ENCODE measurements at places on chromosomes 3 and 15.
A peak's percentile ranks its signal among the peaks of the same experiment; 100 is the strongest.

DNA sequence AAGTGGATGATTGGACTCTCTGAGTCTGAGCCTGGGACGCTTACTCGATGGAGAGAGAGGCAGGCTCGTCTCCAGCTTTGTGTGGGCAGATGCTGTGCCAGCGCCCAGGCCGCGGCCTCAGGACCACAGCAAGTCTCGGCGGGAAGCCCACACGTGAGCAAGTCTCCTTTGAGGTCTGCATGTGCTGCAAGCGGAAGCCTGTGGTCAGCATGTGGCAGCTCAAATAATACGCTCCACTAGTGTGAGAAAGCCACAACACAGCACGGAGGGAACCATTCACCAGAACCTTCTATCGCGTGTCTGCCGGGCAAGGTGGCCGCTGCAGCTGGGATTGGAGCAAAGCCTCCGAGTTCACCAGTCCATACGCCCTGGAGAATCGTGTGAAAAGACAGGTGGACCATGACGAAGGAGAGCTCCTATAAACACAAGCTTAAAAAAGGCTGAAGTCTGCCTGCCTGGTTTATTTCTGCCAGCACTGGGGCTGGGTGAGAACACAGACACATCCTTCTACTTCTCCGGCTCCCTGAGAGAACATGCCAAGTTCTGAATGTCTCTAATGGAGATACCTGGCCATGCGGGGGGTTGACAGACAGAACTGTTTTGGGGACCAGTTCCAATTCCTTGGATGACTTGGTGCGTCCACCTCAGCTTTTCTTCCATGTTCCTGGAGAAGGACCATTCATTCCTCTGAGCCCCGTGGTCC lies 82.0 kb upstream of the LRIG1 start:
- peak; percentile 72 for DNase-seq

- DNase-seq = no peak
Measured at GRCh38 chr3:56802378-56802745, 613 bp upstream of the ARHGEF3 start.

DNA sequence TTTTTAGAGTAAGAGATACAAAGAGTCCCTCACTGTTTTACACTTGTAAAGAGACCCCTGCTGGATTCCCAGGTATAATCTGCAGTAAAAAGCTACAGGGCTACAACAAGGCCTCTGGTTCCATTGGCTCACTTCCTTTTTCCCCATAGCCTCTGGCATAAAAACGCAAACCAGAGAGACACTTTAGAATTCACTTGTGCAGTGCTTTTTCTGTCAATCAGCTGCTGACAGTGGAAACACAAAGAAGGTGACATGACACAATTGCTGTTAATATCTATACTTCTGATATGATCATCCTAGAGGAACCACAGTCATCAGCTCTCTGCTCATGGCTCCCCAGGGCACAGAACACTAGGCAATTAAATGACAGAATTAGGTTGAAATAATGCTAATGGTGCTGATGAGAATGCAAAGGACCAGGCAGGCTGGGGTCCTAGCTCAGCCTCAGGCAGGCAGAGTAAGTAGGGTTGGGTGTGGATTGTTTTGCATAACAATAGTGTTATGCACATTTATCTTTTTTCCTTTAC lies 667.9 kb upstream of the CFAP20DC start:
- DNase-seq = no peak

DNA sequence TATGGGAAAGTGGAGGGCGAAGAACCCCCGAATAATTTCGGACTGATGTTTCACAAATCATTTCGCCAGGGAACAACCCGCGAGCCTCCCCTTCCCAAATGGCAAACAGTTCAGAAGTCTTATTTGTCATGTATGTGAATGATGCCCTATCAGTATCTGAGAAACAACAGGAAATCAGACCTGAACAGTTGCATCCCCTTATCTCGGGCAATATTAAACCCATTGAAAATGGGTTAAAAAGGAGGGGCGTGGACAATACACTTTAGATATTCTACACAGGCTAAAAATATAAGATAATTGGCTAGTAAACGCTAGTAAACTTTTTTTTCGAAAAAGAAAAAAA lies 1003.3 kb upstream of the NR2F2 start:
- no peak for DNase-seq

GRCh38 chr3:121869736-121870135 lies 24.5 kb upstream of the SLC15A2 start:
- no peak for DNase-seq

- DNase-seq = no peak
Measured at GRCh38 chr15:88878720-88879184, 16.6 kb downstream of the HAPLN3 start.

DNA sequence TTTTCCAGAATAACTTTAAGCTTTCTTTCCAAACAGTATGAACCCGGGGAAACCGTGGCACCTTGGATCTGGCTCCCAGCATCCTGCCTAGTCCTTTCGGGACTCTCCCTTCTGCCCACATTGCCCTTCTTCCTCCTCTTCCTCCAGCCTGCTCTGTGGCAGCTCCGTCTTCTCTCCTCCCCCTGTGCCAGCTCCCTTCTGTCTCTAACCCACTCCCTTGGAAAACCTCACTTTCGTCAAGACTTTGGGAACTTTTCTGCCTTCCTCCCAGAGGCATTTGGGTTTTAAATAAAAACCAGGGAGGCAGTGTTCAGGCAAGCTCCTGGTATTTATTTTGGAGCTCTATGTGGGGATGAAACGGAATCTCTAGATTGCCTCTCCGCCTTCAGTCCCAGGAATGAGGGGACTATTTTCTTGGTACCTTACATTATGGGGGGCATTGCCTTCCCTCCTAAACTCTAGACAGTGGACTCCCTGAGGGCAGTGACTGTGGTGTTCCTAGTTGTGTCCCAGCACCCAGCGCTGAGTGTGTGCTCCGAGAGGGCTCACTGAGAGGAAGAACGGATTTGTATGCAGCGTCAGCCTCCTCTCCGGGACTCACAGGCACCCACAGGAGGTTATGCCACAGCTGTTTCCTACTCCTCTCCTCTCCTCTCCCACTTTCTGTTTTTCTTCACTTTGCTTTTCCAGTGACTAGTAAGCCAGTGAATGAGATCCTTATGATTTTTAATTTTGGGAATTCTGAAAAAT lies 105.4 kb upstream of the MRPS22 start:
- no peak for DNase-seq

DNA sequence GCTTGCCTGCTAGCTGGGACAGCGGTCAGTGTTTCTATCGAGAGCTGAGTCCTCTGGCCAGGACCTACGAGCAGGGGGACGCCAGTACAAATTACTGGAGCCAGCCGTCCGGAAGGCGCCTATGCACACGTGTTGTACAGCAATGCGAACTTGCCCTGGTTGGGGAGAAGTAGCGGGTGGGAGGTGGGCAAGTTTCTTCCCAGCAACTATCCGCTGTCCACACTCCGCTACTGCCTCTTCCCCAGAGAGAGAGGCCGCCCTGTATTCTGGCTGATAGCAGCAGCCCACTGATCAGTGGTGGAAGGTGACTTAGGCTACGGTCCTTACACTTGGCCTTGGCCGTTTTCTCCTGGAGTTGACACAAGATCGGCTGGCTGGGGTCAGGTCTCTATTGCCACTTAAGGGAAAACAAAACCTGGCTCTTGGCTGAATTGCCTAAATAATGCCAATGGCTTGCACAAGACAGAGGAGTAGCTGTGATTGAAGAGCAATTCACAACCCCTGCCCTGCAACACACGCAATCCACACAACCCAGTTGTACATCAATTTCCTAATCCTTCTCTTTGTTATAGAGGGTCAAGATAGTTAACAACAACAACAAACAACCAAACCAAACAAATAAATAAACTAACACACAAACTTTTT lies 12.8 kb upstream of the SHC4 start:
- DNase-seq = no peak

GRCh38 chr3:61483997-61484396 lies 77.4 kb upstream of the PTPRG start:
- no peak for DNase-seq

DNA sequence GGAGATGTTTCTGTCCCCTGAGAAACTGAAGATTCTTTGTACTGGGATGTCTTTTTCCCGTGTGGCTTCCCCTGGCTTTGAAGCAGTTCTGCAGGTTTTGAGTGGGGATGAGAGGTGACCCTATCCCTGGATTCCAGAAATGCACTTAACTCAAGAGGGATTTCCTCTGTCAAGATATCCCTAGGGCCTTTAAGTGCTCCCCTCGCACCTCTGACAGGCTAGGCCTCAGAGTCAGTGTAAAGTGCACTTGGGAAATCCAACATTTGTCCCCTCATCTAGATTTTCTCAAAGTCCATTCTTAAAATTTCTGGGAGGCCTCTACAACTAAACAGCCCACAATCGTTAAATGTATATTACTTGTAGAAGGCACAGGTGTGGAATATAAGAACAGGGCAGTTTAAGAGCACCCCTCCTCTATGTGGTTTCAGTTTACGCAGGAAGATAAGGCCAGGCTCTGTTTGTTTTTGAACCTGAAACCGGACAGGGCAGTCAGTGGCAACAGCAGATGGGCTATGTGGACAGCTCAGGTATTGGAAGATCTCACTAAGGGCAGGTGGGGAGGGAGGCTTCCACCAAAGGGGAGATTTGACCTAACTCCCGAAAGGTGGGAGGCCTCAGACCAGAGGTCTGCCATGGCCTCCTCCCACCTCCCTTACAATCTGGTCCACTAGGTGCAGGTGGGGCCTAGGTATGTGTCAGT lies 4.8 kb downstream of the C3orf52 start:
- DNase-seq = no peak

- DNase-seq = no peak
Measured at GRCh38 chr3:186258968-186259367, 103.1 kb downstream of the DGKG start.

DNA sequence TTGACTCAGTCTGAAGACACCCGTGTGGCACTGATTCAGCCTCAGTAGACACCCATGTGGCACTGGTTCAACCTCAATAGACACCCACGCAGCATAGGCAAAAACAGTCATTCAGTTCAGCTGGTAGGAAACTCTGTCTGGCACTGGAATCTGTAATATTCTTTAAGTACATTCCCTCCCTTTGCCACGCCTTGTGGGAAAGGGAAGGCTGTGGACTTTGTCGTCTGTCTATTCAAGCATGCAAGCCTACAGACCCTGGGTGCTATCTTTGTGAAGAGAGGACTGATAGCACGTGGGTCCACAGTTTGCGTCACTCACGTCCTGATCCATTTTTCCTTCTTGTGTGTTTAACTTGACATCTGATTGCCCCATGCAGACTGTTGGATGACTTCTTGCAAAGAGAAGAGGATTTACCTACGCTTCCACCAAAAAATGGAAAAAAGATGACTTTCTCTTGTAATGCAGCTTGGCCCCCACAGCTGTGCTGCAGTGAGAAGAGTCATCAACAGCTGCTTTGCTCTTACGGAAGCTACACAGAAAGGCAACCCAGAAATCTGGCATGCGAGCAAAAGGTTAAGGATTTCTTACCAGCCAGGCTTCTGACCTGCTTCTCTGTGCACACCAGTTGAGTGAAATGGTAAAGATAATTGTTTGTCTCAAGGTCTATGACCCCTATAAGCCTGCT lies 278.1 kb downstream of the ULK4 start:
- DNase-seq = no peak

DNA sequence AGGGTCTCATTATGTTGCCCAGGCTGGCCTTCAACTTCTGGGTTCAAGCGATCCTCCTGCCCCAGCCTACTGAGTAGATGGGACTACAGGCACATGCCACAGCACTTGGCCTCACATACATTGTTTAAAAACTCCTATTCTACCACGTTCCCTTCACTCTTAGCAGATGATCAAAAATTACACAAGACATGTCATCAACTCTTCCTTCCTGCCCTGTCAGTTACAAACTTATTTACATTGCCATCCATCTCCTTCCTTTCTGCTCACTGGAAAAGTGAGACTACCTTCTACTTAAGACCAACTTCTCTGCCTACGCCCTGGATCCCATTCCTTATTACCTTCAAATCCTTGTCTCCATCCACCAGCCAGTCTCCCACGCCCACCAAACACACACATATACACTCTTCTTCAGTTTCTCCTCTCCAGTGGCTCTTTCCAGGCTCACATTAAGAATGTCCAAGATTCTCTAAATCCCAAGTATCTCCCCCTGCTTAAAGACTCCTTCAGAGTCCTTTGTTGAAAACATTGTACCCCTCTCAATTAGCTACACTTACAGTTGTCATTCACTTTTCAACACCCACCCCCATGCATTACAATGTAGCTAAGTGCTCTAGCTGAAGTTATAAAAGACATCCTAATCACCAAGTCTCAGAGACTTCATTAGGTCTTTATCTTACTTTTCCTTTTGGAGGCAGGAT lies 4.3 kb downstream of the PEAK1 start:
- no peak for DNase-seq

DNA sequence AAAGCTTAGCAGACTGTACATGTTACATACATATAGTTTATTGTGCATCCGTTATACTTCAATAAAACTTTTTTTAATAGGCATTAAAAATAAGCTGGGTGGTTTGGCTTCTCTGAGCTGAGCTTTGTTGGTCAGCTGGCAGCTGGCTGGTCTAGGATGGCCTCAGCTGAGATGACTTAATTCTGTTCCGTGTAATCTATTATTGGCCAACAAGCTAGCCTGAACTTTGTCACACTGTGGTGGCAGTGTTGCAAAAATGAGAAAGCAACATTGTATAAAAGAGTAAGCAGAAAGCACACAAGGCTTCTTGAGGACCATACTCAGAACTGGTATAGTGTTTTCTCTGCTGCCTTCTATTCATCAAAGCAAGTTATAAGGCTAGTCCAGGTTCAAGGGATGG lies 45.2 kb downstream of the CGGBP1 start:
- DNase-seq = no peak

GRCh38 chr3:40055361-40055760 lies 246.0 kb downstream of the MYRIP start:
- DNase-seq = no peak

DNA sequence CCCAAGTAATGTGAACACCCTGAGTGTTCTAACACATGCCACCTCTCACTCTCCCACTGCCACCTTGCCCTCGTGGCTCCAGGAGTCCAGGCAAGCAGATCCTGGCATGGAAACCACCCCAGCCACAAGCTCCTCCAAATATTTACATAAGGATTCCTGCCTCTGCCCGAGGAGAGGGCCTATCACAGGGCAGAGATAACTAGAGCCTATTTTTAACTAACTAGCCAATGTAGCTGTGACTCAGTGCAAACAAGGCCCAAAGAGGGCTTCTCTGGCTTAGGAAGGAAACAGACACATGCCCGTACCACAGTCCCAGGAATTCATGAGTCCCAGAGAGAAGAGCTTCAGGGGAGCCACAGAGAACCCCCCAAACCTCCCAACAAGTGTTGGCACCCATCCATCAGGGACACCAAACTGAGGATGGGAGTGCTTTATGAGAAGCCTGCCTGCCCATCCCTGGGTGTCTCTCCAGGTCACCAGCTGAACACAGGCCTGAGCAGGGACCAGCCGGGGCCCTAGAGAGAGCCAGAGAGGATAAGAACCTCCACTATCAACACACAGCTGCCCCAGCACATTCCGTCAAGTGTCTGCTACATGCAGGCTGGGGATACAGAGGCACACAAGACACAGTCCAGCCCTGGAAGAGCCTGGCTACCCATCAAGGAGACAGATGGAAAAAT lies 9.2 kb downstream of the FYCO1 start:
- no peak for DNase-seq
